ENCODE measurements at places on chromosomes 5 and 9.
A peak's percentile ranks its signal among the peaks of the same experiment; 100 is the strongest.

GRCh38 chr9:137105814-137106661 is 8.5 kb downstream of the DPP7 start:
- no peak for DNase-seq

DNA sequence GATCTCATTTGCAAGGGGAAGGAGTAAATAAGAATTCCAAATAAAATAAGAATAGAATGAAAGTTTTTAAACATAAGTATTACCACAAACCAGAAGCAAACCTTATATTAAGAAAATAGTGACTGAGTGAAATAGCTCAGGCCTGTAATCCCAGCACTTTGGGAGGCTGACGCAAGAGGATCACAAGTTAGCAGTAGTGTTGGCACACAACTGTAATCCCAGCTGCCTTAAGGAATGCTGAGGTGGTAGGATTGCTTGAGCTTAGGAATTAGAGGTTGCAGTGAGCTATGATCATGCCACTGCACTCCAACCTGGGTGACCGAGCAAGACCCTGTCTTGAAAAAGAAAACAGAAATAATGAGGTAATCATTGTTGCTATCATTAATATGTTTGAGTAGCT is 47.0 kb downstream of the APC start:
- DNase-seq: no peak

- no peak for DNase-seq
Measured at GRCh38 chr9:87713278-87713987, 12.5 kb upstream of the CTSL start.

GRCh38 chr5:139843991-139844390 is 48.4 kb downstream of the PSD2 start:
- DNase-seq: no peak

GRCh38 chr5:117379521-117379920 is 804.9 kb upstream of the SEMA6A start:
- DNase-seq: no peak

GRCh38 chr5:115551415-115551814 is 6.8 kb upstream of the FEM1C start:
- no peak for DNase-seq

DNA sequence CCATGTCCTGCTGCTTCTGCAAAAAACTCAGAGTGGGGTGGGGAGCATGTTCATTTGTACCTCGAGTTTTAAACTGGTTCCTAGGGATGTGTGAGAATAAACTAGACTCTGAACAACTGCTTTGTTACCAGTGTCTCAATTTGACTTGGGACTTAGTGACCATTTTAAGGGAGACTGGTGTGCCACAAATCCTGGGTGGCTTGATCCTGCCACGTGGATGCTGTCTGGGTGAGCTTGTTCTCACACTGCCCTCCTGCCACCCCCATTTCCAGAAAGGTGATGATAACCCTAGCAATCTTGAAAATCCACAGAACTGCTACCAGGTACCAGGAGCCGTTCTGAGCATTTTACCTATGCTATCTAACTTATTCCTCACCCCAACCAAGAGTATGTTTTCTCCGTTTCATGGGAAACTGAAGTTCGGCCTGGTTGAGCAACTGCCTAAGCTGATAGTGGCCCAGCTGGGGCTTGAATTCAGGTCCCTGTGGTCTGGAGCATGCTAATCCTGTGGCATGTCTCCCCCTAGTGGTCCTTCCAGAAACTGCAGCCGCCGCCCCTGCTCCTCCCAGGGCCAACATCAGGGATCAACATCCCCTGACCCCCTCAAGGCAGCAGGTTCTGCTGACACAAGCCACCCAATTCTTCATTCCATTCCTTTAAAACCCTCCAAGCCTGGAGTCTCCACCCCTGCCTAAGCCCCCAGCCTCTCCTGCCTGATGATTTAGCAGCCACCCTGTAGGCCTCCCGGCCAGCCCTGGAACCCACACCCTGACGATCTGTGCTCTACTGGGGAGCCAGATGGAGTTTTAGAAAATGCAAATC is 2.8 kb downstream of the IL3 start:
- DNase-seq: peak; percentile 57

GRCh38 chr5:163894645-163895044 is 389.2 kb downstream of the MAT2B start:
- no peak for DNase-seq

GRCh38 chr9:34687276-34688030 is 3.6 kb downstream of the CCL19 start:
- DNase-seq: no peak

DNA sequence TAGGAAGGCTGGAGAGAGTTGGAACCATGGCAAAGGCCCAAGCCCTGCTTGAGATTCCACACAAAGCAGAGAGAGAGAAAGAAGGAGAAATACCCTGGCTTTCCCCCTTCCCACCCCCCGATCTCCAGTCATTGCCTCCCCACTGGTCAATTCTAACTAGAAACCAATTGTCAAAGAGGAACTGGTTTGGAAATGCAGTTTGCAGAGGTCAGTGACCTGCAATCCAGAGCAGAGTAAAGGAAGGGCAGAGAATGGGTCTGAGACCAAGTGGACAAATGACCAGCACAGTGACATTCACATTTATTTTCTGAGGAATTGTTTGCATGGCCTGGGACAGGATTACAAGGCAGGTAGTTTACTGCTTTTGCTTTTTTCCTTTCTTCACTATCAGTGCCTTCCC is 37.5 kb upstream of the ZFYVE16 start:
- DNase-seq: no peak

- no peak for DNase-seq
Measured at GRCh38 chr5:74241751-74242140, 398.8 kb downstream of the ENC1 start.

- DNase-seq: no peak
Measured at GRCh38 chr5:30540150-30540549, 653.3 kb upstream of the CDH6 start.

GRCh38 chr5:74040065-74040551 is 414.1 kb downstream of the ARHGEF28 start:
- no peak for DNase-seq

- DNase-seq: no peak
Measured at GRCh38 chr5:1660001-1660400, 136.2 kb upstream of the LPCAT1 start.

GRCh38 chr5:109408991-109409843 is 557 bp downstream of the PJA2 start:
- DNase-seq: peak; percentile 63

GRCh38 chr9:133122935-133123611 is 2.0 kb upstream of the RALGDS start:
- no peak for DNase-seq

GRCh38 chr9:71681104-71681707 is 87.1 kb downstream of the CEMIP2 start:
- no peak for DNase-seq

- no peak for DNase-seq
Measured at GRCh38 chr5:176827736-176828414, 17.5 kb downstream of the UNC5A start.
